Type B pancreatic cell (in vitro differentiated cells): ENCODE measurements at places on chromosomes 5 and 9.
A peak's percentile ranks its signal among the peaks of the same experiment; 100 is the strongest.

GRCh38 chr5:127400946-127401670, 110.5 kb downstream of the MEGF10 start:
- H3K4me3 ChIP-seq, result no peak overlapping the region
- no peaks in the 10 kb centered on the region for H3K36me3 ChIP-seq
- DNase-seq, result no peak

DNA sequence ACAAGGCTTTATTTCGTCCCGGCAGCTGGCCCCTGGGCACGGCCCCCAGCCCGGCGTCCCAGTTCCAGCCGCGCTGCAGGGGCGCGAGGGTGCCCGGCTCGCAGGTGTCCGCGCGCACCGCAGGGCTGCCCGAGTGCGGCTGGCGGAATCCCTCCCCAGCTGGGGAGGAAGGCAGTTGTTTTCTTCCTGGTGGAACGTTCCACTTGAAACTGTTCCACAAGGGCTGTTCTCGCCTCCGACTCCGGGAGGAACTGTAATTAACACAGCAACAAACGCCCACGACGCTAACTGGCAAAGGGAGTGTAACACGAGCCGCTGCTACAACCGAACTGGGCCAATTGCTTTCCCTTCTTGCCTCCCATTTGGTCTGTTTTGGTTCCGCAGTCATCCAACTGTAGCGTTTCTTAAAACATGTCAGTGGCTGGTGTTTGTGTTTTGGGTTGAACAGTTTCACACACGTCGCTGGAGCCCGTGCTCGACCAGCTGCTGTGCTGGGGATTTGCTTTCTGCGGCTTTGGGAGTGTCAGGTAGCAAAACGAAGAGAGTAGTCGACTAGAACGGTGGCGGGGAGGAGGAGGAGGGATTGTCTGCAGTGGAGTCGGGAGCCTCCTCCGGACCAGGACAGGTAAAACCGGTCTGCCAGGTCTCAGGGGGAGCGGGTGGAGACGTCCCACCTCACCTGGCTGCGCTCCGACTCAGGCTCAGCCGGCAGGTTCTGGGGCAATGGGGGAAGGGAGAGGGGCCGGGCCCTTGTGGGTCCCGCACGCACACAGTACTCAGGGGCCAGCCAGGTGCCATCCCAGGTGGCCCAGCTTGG, 131.6 kb upstream of the NIPBL start:
- H3K4me3 ChIP-seq, result peak overlapping the region; percentile 97
- peaks cover 18% of the 10 kb centered on the region for H3K4me1 ChIP-seq
- peaks cover 42% of the 10 kb centered on the region for H3K27me3 ChIP-seq
- H3K27ac ChIP-seq, result peak overlapping the region; percentile 95
- no peaks in the 10 kb centered on the region for H3K36me3 ChIP-seq

DNA sequence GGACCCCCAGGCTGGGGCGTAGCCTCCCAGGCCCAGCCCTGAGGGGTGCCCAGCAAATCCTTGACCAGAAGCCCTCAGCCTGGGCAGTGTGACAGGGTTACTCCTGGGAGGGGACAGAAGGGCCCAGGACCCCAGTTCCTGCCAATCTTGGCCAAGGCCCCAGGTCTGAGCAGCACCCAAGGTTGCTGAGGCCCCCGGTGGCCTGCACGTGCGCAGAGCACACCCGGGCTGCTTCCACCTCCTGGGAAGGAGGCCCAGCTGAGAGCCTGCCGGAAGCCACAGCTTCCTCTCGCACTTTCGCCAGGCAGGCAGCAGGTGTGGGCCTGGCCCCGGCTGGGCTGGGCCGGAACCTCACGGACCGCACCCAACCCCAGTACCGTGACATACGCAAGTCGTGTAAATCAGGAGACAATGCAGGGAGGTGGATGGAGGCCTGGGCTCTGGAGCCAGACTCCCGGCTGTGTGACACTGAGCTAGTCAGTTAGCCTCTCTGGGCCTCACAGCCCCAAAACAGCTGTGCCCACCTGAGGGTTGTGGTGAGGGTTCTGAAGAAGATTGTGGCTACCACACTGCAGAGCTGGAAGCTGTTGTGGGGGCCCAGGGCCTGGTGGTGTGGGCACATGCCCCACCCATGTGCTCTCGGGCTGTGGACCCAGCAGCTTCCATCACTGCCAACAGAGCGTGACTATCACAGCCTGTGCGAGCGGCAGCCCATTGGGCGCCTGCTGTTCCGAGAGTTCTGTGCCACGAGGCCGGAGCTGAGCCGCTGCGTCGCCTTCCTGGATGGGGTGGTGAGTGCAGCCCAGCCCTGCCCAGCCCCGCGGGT, 5.1 kb downstream of the GRK6 start:
- no peak overlapping the region for H3K4me3 ChIP-seq
- H3K27ac ChIP-seq, result no peak overlapping the region
- peaks cover 14% of the 10 kb centered on the region for H3K4me1 ChIP-seq
- H3K36me3 ChIP-seq, result no peaks in the 10 kb centered on the region

- no peak overlapping the region for H3K4me3 ChIP-seq
- no peaks in the 10 kb centered on the region for H3K27me3 ChIP-seq
- H3K27ac ChIP-seq, result no peak overlapping the region
- H3K36me3 ChIP-seq, result no peaks in the 10 kb centered on the region
Observed at GRCh38 chr5:855771-856530, 5.2 kb upstream of the ZDHHC11 start.

GRCh38 chr5:86542532-86542931, 75.2 kb upstream of the COX7C start:
- H3K4me3 ChIP-seq, result no peak overlapping the region
- no peaks in the 10 kb centered on the region for H3K36me3 ChIP-seq
- no peaks in the 10 kb centered on the region for H3K4me1 ChIP-seq
- no peak for DNase-seq
- no peak overlapping the region for H3K27ac ChIP-seq
- H3K27me3 ChIP-seq, result no peaks in the 10 kb centered on the region

GRCh38 chr9:136711751-136712689, at the start of gene DIPK1B:
DIPK1B (plus strand) TSS chr9:136712572; CDS start chr9:136712666, 94 bp downstream.
- H3K27me3 ChIP-seq, result no peaks in the 10 kb centered on the region
- no peak for DNase-seq
- peak within 1 kb of the TSS; percentile 87 for H3K4me3 ChIP-seq
- no peak within 1 kb of the TSS for H3K27ac ChIP-seq

- peaks cover 37% of the 10 kb centered on the region for H3K27me3 ChIP-seq
- DNase-seq, result no peak
- no peak overlapping the region for H3K4me3 ChIP-seq
Observed at GRCh38 chr5:123808461-123809380, 296.7 kb downstream of the CSNK1G3 start.

DNA sequence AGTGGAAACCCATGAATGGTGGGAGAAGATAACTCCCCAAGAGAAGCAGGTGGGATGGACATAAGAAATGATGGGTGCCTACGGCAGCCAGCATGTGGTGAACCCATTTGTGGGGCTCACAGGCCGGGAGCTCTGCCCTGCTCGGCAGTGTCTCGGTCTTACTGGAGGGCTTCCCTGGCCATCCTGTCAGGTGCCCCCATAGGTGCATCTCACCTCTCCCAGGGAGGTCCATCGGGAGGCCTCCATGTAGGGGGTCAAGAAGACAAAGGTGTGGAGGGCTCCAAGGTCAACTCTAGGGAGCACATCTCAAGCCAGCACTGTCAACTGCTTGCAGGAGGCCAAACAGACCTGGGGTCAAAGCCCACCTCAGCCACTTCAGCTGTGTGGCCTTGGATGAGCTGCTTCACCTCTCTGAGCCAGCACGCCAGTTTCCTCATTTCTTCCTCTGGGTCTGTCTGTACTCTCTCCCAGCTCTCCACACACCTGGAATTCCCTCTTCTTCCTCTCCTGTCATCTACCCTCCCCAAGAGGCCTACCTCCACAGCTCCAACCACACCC, 10.5 kb upstream of the ADGRD2 start:
- peaks cover 8% of the 10 kb centered on the region for H3K27me3 ChIP-seq
- DNase-seq, result no peak
- no peaks in the 10 kb centered on the region for H3K4me1 ChIP-seq
- no peak overlapping the region for H3K4me3 ChIP-seq
- H3K36me3 ChIP-seq, result no peaks in the 10 kb centered on the region

DNA sequence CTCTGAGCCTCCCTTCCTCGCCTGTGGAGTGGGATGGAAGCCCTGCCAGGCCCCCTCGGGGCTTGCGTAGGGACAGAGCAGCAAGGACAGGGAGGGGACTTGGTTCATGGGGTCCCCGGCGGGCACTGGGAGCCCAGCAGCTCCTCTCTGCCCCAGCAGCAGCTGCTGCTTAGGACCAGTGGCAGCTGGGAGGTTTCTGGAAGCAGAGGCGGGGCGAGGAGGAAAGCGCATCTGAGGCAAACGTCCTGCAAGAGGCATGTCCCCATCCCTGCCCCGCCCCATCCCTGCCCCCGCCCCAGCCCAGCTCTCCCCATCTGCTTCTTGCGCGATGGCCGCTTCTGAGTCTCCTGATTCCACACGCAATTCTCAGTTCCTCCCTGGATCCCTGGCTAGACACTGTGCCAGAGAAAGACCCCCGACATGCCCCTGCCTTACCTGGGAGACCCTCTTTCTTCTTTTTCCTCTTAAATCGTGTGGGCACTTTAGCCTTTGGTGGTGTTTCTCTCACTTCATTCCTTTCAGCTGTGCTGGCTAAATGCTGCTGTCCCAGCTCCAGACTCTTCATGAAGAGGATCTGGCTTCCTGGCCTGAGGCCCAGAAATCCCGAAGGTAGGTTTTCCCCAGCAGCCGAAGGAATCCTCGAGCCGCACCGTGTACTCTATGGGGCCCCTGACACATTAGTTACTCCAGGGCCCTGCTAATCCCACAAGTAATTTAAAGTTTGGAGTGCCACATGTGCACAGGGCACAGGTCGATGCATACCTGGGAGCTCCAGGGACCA, 4.4 kb upstream of the OR2S2 start:
- no peaks in the 10 kb centered on the region for H3K4me1 ChIP-seq
- no peak overlapping the region for H3K27ac ChIP-seq
- H3K27me3 ChIP-seq, result peaks cover 72% of the 10 kb centered on the region
- no peak for DNase-seq

GRCh38 chr5:73388306-73388684, 60.3 kb downstream of the FOXD1 start:
- H3K4me3 ChIP-seq, result no peak overlapping the region
- DNase-seq, result no peak
- no peaks in the 10 kb centered on the region for H3K36me3 ChIP-seq
- H3K4me1 ChIP-seq, result peaks cover 10% of the 10 kb centered on the region

GRCh38 chr9:133973111-133973790, 18.9 kb downstream of the VAV2 start:
- H3K36me3 ChIP-seq, result no peaks in the 10 kb centered on the region
- H3K4me3 ChIP-seq, result peak overlapping the region; percentile 55
- no peaks in the 10 kb centered on the region for H3K27me3 ChIP-seq
- DNase-seq, result no peak
- H3K4me1 ChIP-seq, result peaks cover 34% of the 10 kb centered on the region

GRCh38 chr5:164593982-164594381, 1088.6 kb downstream of the MAT2B start:
- H3K4me1 ChIP-seq, result no peaks in the 10 kb centered on the region
- no peaks in the 10 kb centered on the region for H3K36me3 ChIP-seq
- H3K4me3 ChIP-seq, result no peak overlapping the region
- no peak for DNase-seq
- H3K27ac ChIP-seq, result no peak overlapping the region

GRCh38 chr5:146428658-146429057, 18.5 kb upstream of the TCERG1 start:
- H3K36me3 ChIP-seq, result no peaks in the 10 kb centered on the region
- no peak overlapping the region for H3K27ac ChIP-seq
- H3K4me3 ChIP-seq, result no peak overlapping the region
- peaks cover 40% of the 10 kb centered on the region for H3K27me3 ChIP-seq

DNA sequence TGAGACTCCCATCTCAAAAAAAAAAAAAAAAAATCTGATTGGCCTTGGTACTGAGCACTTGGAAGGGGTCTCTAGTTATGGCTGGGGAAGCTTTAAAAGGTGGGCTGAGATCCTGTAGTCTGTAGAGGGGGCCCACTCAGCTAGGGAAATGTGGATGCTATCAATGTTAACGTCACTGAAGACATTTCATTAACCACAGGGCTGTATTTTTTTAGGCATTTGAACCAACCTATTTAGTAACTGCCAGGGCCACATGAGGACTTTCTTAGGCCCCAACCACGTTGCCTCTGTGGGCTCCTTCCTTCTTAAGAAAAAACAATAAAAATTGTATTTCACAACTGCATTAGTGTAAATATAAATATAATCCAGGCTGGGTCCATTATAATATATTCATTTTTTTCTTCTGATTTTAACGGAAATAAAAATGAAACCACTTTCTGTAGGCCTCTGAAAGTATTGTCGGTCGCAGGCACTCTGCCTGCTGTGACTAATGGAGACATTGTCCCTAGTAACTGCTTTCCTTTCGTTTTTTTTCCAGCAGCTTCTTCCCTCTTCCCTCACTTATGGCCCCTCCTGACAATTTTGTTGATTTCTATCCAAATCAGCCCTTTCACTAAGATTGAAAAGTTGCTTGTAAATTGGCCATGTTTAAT, 71.6 kb downstream of the GCNT1 start:
- H3K4me1 ChIP-seq, result peaks cover 4% of the 10 kb centered on the region
- H3K27ac ChIP-seq, result no peak overlapping the region
- no peaks in the 10 kb centered on the region for H3K36me3 ChIP-seq
- no peak for DNase-seq

- H3K27ac ChIP-seq, result no peak overlapping the region
- H3K4me3 ChIP-seq, result no peak overlapping the region
- no peaks in the 10 kb centered on the region for H3K36me3 ChIP-seq
- peaks cover 15% of the 10 kb centered on the region for H3K27me3 ChIP-seq
Observed at GRCh38 chr5:126274076-126274762, 149.0 kb upstream of the GRAMD2B start.

- peak overlapping the region; percentile 57 for H3K4me3 ChIP-seq
- DNase-seq, result no peak
- peaks cover 24% of the 10 kb centered on the region for H3K4me1 ChIP-seq
- H3K27me3 ChIP-seq, result peaks cover 67% of the 10 kb centered on the region
- H3K27ac ChIP-seq, result no peak overlapping the region
- no peaks in the 10 kb centered on the region for H3K36me3 ChIP-seq
Observed at GRCh38 chr5:140111011-140111858, 2.7 kb upstream of the PURA start.

- H3K4me1 ChIP-seq, result no peaks in the 10 kb centered on the region
- H3K36me3 ChIP-seq, result no peaks in the 10 kb centered on the region
- H3K4me3 ChIP-seq, result no peak overlapping the region
- H3K27me3 ChIP-seq, result peaks cover 61% of the 10 kb centered on the region
Observed at GRCh38 chr9:132447902-132448301, 37.9 kb downstream of the CFAP77 start.

DNA sequence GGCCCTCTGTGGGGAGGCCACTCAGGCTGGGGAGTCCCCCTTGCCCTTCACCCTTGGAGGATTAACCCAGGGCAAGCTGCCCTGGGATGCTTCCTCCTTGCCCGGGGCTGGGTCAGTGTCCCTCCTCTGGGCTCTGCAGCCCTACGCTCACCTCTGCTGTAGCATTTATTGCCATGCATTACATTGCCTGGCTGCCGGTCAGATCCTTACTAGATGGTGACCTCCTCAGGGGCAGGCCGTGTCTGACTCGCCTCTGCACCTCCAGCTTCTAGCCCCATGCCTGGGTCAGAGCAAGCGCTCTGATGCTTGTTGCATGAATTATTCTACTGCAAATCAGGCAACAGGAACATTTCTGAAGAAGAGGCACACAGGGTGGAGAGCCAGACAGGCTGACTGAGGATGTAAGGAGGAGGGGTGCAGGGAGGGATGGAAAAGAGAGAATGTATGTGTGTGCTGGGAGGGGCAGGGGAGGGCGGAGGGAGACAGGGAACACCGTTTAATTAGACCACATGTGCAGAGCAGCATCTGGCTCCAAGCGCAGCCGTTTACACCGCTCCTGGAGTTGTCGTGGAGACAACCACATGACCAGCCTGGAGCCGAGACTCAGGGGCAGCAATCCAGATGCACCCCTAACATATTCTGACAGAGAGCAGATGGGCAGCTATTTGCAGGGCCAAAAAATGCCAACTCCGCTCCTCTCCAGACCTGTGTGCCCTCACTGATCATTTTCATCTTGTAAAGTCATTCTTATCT, 117.0 kb downstream of the CRB2 start:
- no peaks in the 10 kb centered on the region for H3K36me3 ChIP-seq
- H3K27me3 ChIP-seq, result no peaks in the 10 kb centered on the region
- H3K27ac ChIP-seq, result peak overlapping the region; percentile 45
- H3K4me1 ChIP-seq, result peaks cover 18% of the 10 kb centered on the region
- DNase-seq, result no peak
- no peak overlapping the region for H3K4me3 ChIP-seq
